Left forelimb (tissue), 1 donor: ENCODE measurements at places on chromosomes 2 and 18.

DNA sequence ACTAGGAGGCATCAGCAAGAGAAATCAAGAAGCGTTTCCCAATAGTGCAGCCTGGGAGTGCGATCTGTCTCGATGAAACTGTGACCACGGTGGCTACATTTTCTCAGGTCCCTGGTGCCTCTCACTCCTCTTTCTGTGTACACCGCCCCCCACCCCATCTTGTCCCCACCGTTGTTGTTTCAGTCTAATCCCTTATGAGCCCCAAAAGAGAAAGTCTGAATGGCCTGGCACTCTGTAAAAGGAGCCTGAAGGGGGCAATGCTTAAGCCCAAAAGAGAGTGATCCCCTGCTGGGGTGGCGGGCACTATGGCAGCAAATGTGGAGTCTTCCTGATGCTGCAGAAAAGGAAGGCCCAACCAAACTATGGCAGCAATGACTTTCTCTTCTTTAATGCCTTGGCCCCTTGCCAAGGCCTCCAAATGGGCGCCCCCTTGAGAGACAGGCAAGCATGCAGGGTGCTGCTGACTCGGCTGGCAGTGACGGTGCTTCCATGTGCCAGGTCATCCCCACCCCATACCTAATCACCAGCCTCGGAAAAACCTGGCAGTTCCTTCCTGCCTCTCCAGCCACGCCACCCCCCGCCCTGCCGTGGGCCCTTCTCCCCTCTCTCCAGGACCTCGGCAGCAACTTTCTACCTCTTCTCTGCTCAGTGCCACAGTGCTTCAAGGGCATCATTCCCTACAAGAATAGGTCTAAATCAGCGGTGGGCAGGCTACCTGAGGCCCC lies 123.0 kb downstream of the CYP26B1 start:
- peak; percentile 36 for DNase-seq

DNA sequence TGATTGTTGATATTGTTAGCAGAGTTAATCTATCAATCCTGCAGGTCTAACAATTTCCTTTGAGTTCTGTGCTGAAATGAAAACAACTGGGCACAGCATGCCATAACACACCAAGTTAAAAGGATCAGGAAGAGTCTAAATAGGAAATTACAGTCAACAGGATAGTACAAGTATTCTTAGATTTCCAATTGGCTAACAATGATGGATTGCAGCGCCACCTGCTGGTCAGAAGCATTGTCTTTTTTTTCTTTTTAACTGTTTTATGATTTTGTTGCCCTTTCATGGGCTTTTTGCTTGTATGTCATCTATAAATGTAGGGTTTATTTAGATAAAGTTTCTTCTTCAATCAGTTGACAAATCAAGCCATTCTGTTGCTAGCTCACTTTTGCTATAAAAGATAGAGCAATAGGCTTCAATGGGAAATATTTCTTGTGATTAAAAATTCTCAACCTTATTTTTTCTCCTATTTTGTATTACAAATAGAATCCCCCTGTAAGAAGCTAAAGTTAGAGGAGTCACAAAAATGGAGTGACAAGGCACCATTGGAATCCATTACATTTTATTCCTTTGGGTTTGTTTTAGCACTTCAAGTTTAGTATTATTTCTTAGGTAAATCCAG lies 40.8 kb upstream of the RPRM start:
- DNase-seq, result no peak

- no peak for DNase-seq
Observed at GRCh38 chr2:21535826-21536225, 412.1 kb downstream of the TDRD15 start.

DNA sequence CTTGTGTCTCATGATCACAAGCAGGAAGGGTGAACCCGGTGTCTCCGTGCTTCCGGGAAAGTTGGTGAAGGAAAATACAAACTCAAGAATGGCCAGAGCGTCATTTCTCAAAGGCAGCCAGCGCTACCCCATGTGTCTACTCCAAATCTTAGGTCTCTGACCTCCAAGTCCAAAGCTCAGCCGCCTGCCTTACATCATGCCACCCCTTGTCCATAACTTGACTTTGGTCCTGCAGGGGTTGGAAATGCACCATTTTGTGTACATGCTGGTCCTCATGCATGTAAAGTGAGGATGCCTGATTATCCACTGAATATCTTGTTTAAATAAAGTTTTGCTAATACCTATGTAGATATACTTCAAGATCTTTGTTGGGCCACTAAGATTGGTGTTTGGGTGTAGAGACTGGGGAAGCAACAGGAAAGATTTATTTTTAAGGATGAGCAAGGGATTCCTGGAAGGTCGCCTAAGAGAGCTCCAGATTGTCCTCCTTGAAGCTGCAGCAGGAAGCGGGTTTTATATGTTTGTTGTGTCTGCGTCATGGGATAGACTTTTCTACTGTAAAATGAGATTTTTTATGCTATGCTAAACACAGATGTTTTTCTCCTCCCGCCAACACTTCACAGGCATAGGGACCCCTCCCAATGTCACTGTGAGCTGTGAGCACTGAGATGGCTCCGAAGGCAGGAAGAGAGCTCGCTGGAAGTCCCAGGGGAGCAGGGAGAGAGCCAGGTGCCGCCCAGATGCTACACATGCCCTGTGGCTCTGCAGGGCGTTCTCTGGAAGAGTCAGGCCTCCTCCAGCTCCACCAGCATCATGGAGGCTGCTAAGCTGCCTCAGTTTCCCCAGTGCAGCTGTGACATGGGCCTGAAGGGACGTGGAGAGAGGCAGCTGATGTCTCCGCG lies 176.2 kb upstream of the HDAC4 start:
- DNase-seq, result no peak

DNA sequence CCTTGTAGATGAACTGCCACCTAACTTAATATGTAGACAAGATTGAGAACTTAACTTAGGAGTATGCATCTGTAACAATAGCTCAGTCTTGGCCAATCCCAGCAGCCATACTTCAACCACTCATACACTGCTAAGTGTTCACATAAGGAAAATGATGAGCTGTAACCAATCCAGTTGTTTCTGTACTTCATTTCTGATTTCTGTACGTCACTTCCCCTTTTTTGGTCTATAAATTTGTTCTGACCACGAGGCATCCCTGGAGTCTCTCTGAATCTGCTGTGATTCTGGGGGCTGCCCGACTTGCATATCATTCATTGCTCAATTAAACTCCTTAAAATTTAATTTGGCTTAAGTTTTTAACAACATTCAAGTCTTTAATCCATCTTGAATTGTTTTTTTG lies 6.4 kb downstream of the SH3YL1 start:
- DNase-seq, result no peak
